Brain microvascular endothelial cell (primary cell): ENCODE measurements at places on chromosomes 12 and 14.

DNA sequence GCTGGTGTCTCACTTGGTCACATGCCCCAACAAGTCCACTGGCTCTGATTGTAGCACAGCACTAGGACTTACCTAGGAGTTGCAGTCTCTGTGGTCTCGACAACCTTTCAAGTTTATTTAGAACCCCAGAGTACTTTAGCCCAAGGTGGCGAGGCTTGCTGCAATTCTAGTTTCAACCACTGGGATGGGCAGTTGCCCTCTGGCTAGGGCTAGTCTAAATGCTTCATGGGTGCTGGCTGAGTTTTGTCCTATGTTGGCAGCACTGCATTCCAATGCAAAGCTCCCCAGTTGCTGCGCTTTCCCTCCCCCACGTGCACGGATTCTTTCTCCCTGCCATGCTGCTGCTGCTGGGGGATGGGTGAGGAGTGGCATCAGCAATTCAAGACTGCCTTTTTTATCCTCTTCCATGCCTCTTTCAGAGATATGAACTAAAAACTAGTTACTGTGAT is 207.9 kb downstream of the SYNE2 start:
- DNase-seq, result peak; percentile 9

GRCh38 chr12:112852127-112852526 is 54.6 kb upstream of the OAS1 start:
- DNase-seq, result no peak

- no peak for DNase-seq
Measured at GRCh38 chr14:55243813-55244212, 27.4 kb upstream of the FBXO34 start.

GRCh38 chr12:25362646-25363045 is 111.9 kb upstream of the KRAS start:
- no peak for DNase-seq

GRCh38 chr12:20211981-20212421 is 156.3 kb upstream of the PDE3A start:
- no peak for DNase-seq

- DNase-seq, result peak; percentile 68
Measured at GRCh38 chr12:26126340-26127284, 1.8 kb upstream of the BHLHE41 start.

- DNase-seq, result no peak
Measured at GRCh38 chr12:51357374-51358047, 11.0 kb upstream of the CELA1 start.

- no peak for DNase-seq
Measured at GRCh38 chr14:20583908-20584307, 3.9 kb downstream of the RNASE11 start.

DNA sequence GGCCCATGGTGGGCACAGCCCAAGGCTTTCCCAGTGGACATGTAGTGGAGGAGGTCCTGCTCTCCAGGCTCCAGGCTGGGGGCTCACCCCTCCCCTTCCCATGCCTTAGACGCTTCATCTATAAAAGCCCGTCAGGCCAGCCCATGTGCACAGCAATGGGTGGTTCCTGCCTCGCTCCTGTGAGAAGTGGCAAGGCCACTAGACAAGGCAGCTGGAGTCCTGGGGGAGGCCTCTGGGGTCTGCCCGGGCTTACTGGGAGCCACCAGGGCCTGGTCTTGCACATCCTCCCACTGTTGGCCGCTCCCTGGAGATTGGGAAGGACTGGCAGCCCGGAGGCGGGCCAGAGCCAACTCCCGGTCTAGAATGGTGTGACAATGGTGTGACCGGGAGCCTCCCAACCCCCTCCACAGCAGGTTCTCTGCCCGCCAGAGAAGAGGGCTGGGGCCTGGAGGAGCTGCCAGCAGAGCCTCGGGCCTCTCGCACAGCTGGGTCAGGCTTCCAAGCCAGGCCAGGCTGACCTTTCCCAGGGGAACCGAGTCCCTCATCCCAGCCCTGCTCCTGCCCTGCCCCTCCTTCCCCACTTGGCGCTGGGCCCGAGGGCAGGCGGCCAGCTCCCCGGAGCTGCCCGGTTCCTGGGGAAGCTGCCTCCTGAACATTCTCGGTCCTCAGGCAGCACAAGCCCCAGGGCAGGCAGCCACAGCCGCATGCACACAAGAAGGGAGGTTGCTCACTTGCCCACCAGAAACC is 97.9 kb downstream of the RFLNA start:
- DNase-seq, result peak; percentile 35

GRCh38 chr12:105524961-105525360 is 194.5 kb downstream of the C12orf75 start:
- DNase-seq, result no peak

- no peak for DNase-seq
Measured at GRCh38 chr12:126243814-126244440, 1178.7 kb downstream of the AACS start.

DNA sequence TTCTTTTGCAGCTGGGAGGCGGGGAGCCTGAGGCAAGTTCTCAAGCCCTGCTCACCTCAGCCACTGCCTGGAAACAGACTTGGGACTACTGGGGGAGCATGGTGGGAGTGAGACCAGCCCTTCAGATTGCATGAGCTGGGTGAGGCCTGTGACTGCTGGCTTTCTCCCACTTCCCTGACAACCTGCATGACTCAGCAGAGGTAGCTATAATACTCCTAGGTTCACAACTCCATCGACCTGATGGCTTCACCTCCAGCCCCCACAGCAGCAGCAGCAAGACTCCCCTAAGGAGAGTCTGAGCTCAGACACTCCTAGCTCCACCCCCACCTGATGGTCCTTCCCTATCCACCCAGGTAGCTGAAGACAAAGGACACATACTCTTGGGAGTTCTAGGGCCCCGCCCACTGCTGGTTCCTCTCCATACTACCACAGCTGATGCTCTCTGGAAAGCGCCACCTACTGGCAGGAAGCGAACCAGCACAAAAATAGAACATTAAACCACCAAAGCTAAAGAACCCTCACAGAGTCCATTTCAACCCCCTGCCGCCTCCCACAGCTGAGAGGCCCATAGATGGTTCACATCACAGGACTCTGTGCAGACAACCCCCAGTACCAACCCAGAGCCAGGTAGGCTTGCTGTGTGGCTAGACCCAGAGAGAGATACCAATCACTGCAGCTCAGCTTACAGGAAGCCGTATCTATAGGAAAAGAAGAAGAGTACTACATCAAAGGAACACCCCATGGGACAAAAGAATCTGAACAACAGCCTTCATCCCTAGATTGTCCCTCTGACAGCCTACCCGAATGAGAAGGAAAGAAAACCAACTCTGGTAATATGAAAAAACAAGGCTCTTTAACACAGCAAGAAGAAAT is 68.7 kb downstream of the RPAP3 start:
- peak; percentile 42 for DNase-seq

- DNase-seq, result no peak
Measured at GRCh38 chr12:128790653-128791373, 32.9 kb downstream of the SLC15A4 start.

GRCh38 chr12:23906329-23906728 is 43.1 kb downstream of the SOX5 start:
- peak; percentile 67 for DNase-seq

DNA sequence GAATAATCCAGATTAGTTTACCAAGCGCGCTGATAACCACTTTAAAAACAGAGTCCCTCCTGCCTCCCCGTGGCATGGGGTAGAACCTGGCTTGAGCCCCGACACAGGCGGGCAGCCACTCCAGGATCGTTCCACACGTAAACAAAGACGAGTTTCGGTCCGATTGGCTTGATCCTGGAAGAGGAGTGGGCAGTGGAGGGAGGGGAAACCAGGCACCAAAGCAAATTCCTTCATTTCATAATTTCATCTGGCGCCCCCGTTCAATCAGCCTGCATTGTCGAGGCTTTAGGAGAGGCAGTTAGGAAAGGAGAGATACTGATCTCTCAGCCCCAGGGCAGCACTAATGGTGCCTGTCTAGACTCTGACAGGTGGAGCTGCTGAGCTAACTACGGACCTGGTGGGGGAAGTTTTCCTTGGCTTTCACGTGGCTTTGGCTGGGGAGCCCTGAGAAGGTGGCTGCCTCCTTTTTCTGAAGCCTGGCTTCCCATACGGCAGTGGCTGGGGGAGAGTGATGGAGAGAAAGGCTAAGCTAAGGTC is 751 bp upstream of the GPRC5A start:
- DNase-seq, result peak; percentile 57

DNA sequence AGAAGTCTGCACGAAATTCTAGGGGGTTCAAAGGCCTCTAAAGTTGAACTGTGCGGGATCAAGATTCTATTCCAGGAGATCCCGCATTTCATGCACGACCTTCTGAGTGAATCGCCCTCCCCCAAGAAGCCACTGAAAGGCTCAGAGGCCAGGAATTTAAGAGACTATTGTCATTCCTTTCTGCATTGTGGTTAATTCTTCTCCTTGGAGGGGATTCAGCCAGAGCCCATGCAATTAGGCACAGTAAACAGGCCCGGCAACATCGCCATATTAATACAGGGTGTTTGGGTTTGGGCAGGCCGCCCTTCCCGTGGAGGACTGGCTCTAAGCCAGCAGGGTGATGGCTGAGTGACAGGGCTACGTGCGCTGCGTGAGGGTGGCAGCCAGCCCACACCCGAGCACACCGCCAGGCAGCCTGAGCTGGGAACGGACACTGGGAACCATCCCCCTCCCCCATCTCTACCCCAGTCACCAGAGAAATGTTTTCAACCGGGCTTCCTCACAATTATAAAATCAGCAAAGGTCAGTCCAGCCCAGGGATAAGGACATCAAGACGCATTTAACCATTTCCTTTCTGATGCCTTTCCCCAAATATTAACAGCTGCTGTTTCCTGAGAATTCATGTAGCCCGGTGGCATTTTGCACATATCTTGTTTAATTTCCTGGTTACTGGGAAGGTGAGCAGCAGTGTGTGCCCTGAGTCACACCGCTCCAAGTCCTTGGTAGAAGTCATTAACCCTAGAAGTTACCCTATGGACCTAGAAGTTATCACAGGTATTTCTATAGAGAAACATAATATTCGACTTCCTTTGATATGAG is 12.5 kb downstream of the EGLN3 start:
- DNase-seq, result no peak

DNA sequence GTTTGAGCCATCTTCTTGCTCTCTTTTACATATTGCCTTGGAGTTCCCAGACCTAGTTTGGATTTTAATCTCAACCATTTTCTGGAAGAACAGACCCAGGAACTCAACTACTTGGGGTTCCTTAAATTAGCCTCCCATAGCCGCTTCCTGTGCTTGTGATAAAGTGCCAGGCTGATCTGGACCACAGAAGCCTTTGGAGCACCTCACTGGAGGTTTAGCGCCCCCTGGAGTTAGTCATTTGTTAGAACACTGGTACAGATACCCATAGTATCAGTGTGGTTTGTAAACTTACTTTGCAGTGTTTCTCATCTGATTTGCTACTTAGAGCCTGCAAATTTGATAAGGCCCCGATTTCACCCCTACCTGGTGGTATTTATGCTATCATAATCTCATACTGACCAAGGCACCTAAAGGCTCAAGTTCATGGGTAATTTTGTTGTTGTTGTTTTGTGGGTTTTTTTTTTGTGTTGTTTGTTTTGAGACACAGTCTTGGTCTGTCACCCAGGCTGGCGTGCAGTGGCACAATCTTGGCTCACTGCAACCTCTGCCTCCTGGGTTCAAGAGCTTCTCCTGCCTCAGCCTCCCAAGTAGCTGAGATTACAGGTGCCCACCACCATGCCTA is 3.7 kb downstream of the UNC119B start:
- DNase-seq, result peak; percentile 74

GRCh38 chr12:51905471-51906429 is 1.6 kb upstream of the ACVRL1 start:
- no peak for DNase-seq

- DNase-seq, result peak; percentile 5
Measured at GRCh38 chr12:124109760-124110159, 136.7 kb downstream of the ZNF664 start.

- DNase-seq, result no peak
Measured at GRCh38 chr14:51657762-51658161, 6.1 kb downstream of the FRMD6 start.

DNA sequence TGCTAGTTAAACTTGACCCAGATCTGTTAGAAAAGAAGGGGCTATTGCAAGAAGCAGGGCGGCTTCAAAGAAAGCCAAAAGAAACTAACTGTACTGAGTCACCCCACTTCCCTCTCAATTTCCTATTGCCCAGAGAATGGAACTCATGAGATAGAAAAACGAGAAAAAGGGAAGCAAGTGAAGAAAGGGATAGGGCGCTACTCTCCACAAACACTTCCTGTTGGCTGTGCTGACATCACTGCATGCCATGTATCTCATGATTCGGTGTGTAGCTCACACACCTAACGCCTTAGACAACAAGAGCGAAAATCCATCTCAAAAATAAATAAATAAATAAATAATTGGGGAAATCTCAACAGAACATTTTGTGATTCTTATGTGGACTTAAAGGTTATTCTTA is 13.0 kb upstream of the P2RX4 start:
- no peak for DNase-seq

DNA sequence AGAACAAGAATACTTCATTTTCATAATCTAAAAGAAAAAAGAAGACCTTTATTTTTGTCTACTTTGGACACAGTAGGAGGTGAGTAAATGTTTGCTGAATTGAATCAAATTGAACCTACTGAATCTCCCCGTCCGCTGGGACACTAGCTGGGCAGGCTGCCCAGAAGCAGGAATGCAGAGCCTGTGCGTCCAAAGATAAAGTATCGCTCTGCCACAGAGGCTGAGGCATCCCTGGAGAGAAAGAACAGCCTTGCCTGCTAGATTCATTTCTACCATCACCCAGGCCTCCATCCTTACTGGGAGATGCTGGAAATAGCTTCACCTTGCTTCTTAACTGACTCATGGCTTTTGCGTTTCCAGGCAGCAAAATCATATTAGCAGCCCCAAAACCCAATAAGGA is 64.1 kb upstream of the TSPAN11 start:
- peak; percentile 66 for DNase-seq

GRCh38 chr14:76887191-76887590 is 61.0 kb downstream of the LRRC74A start:
- DNase-seq, result no peak

DNA sequence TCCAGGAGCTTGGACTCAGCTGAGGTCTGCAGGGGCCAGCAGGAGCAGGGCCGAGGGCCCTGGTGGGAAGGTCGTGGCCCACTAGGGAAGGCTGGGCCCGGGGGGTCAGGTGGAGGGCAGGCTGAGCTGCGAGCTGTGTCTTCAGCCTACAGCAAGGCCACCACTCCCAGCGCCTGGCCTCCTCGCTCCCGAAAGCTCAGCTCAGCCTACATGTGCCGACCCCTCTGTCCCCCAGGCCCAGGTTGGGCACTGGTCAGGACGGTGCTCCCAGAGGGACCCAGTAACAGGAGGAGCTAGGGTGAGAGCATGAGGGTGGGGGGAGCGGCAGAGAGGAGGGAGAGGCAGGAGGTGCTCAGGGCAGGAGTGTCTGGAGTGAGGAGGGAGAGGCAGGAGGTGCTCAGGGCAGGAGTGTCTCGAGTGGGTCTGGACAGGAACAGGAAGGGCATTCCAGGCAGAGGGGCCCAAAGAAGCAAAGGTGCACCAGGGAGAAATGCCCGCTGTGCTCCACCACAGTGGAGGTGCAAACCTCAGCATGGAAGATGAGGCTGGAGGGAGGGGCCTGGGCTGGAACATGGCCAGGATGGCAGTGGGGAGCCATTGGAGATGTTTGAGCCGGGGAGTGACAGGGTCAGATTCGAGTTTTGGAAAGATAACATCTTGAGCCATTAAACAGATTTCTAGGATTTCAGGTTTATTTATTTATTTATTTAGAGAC is 29.1 kb upstream of the GPR132 start:
- DNase-seq, result no peak

GRCh38 chr12:88579161-88579517 is 1.1 kb downstream of the KITLG start:
- peak; percentile 11 for DNase-seq
